ENCODE measurements at places on chromosomes 12 and 14.

DNA sequence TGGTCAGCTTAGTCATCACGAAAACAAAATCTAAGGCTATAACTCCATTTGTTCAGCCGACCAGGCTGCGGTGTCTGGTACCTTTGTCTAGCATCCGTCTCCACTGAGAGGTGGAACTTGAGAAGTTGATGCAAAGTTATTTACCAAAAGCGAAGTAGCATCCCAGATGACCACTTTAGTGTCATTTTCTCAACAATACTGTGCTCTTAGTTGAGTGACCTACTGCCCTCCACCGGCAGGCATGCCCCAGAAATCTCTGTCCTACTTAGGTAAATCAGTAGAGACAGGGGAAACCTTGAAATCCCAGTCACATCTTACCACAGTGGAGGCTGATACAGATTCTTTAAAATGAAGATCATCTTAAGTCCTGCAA is 1.3 kb upstream of the ST8SIA1 start:
- DNase-seq = no peak

- no peak for DNase-seq
Measured at GRCh38 chr12:5882511-5883190, 62.4 kb downstream of the ANO2 start.

- no peak for DNase-seq
Measured at GRCh38 chr12:80032946-80033345, 66.4 kb upstream of the OTOGL start.

DNA sequence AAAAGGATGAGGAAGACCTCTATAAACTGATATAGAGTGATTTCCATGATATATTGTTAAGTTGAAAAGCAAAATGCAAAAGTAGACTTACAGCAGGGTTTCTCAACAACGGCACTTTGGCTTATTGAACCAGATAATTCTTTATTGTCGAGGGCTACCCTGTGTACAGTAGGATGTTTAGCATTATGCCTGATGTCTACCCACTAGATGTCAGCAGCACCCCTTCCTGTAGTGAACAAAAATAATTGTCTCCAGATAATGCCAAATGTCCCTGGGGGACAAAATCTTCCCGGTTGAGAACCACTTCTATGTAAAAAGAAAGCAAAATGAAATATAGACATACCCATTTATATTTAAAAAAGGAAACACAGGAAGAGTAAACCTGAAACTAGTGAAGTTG is 32.4 kb downstream of the ABCD2 start:
- no peak for DNase-seq

GRCh38 chr14:69039288-69039628 is 60.2 kb upstream of the ACTN1 start:
- peak; percentile 48 for DNase-seq

GRCh38 chr12:105499205-105499604 is 168.7 kb downstream of the C12orf75 start:
- DNase-seq = no peak

DNA sequence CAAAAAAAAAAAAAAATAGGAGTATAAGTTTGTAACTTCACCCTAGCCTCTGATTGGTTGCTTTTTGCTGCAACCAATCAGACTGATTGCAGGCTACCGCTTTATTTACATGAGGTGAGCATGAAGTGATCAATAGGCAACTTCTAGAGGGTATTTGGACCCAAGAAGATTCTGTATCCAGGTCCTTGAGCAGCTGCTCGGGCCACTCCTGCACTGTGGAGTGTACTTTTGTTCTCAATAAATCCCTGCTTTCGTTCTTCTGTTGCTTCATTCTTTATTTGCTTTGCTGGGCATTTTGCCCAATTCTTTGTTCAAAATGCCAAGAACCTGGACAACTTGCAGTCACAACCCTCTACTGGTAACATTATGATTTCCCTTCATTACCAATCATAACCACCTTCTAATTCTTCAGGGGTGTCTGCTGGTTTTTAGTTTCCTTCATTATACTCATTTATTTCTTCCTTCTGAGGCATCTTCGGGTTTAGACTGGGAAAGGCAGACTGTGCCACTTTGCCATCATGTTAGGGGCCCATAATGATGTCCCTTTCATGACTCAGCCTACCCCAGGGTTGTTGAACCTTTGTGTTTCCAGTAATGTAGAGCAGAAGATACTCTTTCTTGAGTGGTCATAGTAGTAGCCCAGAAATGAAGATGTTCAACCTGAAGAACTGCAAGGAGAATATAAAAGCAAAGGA is 43.4 kb upstream of the LIMA1 start:
- DNase-seq = no peak

DNA sequence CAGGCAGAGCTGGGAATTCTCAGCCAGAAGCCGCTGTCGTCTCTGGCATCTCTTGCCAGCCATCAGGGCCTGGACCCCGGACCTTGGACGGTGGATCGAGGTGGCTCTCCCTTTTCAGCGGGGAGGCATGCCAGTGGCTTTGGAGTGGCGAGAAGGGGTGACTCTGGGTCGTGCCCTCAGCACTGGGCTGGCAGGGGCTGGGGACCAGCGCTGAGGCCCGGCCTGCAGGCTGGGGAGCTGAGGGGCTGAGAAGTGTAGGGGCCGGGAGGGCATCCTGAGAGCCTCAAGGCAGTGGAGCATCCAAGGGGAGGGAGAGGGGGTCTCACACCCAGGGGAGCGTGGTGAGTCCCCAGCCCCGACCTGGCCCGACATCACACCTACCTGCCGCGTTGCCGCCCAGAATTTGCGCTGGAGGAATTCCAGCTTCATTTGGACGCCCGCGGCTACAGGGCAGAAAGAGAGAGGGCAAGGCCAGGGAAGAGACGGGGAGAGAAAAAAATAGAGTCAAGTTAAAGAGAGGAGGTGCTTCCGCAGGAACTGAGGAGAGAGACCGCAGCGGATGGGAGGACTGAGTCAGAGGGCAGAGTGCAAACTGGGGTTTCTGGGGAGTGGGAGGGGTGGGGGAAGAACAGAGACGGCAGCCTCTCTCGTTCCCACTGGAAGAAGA is 9.0 kb upstream of the LRTM2 start:
- DNase-seq = no peak
